NAMALWA (cell line): ENCODE measurements at places on chromosomes 3 and 15.

DNA sequence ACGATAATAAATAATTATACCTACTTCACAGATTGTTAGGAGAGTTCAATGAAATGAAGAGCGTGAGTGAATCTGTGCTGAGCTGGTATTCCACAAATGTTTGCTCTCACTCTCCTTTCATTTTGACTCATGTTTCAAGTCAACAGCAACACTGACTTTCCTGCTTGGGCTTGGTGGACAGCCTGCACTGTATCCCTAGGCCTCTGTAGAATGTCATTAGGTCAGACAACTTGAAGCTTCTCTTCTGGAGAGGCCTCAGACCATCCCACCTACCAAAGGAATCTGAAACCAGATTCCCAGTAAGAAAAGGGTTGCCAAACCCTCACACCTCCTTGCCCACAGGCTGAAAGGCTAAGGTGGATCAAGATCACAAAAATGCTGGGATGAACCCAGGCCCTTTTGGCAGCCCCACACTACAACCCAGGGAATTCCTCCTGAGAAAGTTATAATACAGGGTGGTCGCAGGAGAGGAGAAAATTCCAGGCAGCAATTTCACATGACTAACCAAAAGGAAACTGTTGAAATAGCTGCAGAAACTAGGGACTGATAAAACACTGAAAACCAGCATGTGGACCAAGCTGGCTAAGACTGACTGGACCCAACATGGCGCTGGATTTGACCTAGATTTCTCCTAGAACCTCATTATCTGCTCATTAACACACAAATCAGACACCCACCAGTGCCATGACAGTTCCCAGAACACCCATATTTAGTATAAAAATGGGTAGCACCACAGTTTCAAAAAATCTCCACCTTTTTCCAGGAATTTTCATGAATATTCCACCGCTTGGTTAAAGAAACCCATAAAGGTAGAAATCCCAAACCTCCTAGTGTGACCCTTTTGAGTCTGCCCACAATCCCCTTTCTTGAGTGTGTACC lies 57.0 kb upstream of the ZNF148 start:
- DNase-seq = no peak

- no peak for DNase-seq
Measured at GRCh38 chr15:67723294-67724024, 101.8 kb upstream of the SKOR1 start.

DNA sequence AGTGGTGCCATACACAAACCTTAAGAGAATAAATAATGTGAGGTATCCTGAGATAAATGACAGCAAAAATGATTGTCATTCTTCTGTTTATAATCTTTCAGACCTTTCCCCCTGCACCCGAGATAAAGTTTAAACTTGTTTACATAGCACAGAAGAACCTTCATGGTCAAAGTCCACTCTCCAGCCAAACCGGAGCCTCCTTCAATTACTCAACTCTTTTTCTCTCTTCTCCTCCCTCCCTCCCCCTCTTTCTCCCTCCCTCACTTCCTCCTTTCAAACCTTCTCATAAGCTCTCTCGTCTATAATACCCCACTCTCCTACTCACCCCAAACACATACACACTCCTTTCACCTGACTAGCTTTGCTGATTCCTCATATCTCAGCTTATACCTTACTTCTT lies 198.9 kb downstream of the EFHB start:
- DNase-seq = no peak

- DNase-seq = no peak
Measured at GRCh38 chr3:69212411-69213160, 90.2 kb upstream of the LMOD3 start.

DNA sequence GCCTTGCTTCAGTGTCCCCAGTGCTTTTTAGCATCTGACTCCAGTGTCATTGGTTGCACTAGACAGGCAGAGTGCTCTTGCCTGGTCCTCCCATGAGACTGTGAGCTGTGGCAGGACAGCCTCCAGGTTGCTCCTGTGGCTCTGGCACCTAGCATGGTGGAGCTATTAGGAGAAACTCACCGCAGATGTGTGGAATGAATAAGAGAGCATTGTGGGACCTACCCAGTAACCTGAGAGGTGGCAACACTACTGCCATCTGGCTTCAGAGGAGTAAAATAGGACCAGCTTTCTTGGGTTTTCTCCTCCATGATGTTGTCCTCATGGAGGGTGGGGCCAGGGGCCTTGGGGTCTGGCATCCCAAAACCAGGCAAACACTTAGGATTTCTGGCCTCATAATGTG lies 183.6 kb downstream of the EPHB1 start:
- no peak for DNase-seq

GRCh38 chr3:14369675-14370669 lies 32.4 kb upstream of the SLC6A6 start:
- DNase-seq = no peak
